ENCODE measurements at places on chromosomes 7 and 10. TPM values are rescaled to one million over a fixed set of nuclear protein-coding genes. Genes with fewer than 3 reads are reported as not detected.

- no peak for DNase-seq
Observed at GRCh38 chr7:91242097-91242844, 22.0 kb upstream of the FZD1 start.

DNA sequence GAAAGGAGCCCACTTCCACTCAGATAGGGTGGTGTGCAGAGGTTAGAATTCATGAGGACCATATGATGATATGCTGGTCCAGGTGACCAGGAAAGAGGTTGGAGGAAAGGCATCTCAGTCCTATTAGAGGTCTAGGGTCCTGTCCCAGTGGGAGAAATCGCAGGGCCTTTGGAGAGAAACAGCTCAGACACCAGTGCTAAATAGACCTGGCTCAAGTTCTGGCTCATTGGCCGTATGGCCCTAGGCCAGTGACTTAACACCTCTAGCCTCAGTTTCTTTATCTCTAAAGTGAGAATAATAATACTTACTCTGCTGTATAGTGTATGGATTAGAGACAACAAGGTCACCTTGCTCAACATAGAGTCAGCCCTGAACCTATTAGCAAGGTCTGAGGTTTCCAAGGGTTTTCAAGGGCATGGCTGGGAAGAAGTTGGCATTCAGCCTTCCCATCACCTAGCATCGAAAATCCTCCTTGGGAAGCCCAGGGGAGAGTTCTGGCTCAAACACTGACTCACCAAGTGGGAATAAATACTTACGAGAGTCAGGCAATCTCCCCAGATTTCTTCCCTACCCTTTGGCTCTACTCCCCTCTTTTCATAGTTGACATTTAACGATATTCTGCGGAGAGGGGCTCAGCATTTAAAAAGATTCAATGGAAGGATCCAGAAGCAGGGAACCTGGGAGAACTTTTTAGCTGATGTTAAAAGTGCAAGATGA, 473.1 kb upstream of the PODXL start:
- DNase-seq = no peak

DNA sequence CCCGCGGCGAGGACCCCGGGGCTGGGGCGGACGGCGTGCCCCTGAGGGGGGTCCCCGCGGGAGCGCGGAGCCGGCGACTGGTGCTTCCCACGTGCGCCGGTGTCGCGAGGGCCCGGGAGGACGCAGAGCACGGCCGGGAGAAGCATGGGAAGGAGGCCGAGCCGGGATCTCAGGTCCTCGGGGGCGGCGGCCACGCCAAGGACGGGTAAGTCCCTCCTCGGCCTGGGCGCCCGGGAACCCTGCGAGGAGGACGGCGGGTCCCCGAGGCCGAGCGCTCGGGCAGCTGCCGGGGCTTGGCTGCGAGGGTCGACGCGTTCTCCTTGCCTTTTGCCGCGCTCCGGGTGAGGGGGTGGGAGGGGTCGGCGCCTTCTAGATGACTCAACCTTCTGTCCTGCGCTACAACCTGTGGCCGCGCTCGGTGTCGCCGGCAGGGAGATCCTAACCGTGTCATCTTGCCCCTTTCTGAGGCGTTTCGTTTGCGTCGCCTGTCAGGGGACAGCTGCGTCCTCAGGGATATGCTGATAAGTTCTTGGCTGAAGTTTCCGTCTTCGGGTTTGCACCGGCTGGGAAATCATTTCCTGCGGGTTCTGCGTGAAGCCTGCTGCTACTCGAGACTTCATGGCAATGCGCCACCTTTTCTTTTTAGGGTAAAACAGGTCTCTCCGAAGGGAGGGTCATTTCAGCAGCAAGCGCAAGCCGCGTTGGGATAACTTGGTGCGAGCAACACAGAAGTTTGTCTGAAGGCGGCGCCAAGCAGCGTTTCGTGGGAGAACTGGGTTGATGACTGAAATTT, 529 bp downstream of the TASOR2 start:
- DNase-seq = peak; percentile 89

GRCh38 chr10:119446441-119447277, 95.9 kb downstream of the RGS10 start:
- DNase-seq = no peak

GRCh38 chr10:99850767-99851340, 68.4 kb downstream of the ABCC2 start:
- peak; percentile 28 for DNase-seq

GRCh38 chr10:104639590-104640338, 1.3 kb upstream of the SORCS3 start:
- DNase-seq = peak; percentile 22

GRCh38 chr7:101953248-101953819, 135.9 kb downstream of the CUX1 start:
- DNase-seq = peak; percentile 46

LRIT1 gene
- not detected for total RNA-seq

JAKMIP3 gene
- 1.0 TPM for total RNA-seq

- DNase-seq = no peak
Observed at GRCh38 chr10:36266923-36267322, 624.8 kb upstream of the FZD8 start.

DNA sequence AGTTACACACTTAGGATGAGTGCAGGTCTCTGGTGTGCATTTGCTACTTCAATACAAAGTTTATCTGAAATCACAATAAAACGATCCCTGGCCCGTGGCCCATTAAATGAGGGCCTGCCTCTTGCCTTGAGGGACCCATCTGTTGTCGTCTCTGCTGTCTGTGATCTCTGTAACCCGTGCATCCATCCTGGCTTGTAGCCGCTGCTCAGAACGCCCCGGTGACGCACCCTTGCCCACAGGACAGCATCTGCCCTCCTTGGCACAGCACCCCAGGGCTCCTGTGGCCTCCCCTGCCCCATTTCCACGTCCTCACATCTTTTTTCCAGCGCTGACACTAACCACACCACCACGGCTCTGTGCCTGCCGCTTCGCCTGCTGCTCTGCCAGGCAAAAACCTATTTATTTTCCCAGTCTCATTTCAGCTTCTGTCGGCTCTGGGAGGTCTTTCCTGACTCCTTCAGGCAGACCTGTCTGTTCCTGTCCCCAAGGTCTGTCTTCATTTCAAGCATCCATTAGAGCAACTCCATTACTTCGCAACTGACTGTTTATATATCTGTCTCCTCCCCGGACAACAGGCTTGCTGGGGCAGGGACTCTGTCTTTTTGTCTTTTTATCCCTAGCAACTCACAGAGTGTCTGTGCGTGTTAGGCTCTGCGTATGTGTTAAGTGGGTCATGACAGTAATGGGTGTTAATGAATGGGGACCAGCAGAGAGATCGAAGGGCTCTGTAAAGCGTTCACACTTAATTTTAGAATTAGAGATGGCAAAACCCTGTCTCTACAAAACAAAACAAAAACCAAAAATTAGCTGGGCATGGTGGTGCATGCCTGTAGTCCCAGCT, 16.4 kb downstream of the CARD11 start:
- DNase-seq = peak; percentile 24

GRID1 gene
- total RNA-seq = 1.4 TPM

- no peak for DNase-seq
Observed at GRCh38 chr7:20787660-20788419, 1.2 kb upstream of the SP8 start.

ANKRD22 gene
- total RNA-seq = 4.1 TPM
